ENCODE measurements at places on chromosomes 1 and 21. TPM values are rescaled to one million over a fixed set of nuclear protein-coding genes. Genes with fewer than 3 reads are reported as not detected.

The PCP4 gene
- total RNA-seq, result not detected

The ZNF678 gene
- 8.4 TPM for total RNA-seq

The ATP6V1G3 gene
- total RNA-seq, result not detected

The CRB1 gene
- total RNA-seq, result 0.09 TPM

The DMRTA2 gene
- 0.18 TPM for total RNA-seq

Data from fibroblast of the aortic adventitia (primary cell).